ENCODE measurements at places on chromosomes 2 and 18.
A peak's percentile ranks its signal among the peaks of the same experiment; 100 is the strongest.

DNA sequence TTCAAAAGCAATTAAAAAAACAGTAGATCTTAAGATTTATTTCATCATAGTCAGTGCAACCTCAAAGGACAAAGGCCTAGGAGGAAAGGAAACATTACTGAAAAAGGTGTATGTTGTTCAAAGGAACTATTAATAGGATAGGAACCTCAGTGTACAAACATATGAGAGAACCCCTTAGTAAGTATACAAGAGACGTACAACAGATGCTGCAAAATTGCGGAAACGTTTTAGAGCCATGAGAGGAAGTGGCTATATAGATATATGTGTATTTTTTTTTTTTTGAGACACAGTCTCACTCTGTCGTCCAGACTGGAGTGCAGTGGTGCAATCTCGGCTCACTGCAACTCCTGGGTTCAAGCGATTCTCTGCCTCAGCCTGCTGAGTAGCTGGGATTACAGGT is 22.2 kb downstream of the PIK3C3 start:
- no peak for DNase-seq

DNA sequence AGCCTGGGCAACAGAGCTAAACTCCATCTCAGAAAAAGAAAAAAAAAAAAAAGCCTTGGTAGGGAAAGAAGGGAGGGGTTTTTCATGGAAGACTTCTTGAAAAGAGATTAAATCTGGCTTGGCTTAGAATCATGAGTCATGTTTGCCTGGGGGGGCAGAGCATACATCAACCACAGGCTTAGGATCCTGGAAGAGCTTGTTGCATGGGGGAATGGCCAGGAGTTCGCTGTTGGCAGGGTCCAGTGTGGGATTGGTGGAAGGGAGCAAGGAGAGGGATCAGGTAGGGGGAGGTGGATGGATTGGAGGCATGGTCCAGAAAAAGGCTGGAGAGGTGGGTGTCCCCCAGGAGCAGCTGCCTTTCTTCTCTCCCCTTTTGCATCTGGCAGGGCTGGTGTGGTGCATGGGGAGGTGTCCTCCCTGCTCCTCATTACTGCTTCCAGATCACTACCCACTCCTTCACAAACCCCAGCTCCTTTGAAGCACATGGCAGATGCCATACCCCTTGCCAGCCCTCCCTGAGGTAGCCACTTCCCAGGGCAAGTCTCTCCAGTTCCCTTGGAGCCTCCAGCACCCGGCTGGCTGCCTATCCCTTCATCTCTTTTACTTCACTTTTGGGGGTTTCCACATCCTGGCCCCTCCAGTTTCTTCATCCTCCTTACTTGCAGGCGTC is 2.5 kb downstream of the ARMC9 start:
- no peak for DNase-seq

DNA sequence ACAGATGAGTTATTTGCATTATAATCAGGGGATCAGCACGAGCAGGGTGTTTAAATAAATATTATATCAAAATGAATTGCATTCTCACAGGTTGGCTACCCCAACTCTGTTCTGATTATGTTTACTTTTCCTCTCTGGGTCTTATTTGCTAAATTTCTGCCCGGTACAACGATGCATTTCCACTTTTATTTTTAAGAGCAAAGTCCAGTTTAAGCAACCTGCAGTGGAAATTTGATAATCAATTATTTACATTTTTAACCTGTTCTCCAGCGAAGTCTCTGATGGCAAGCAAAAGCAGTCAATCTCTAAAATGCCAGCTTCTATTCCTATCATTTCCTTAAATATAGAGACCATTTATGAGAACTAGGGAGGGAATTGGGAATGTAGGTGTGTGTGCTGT is 966.6 kb upstream of the SOX11 start:
- no peak for DNase-seq

DNA sequence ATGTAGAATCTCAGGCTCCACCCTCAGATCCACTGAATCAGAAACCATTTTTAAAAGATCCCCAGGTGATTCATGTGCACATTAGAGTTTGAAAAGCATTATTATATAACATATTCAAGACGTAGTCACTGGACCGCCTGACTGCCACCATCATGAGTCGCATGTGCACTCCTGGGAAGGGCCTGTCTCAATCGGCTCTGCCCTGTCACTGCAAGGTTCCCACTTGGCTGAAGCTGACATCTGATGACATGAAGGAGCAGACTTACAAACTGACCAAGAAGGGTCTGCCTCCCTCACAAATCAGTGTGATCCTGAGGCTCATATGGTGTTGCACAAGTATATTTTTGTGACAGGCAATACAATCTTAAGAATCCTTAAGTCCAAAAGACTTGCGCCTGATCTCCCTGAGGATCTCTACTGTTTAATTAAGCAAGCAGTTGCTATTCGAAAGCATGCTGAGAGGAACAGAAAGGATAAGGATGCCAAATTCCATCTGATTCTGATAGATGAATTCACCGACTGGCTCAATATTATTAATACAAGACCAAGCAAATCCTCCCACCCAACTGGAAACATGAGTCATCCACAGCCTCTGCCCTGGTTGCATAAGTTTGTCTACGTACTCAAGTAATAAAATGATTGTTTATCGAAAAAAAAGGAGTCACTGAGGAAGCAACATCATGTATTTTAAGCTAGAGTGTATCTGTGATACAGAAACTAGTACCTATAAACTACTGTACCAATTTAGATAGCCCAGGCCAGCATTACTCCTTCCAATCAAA is 26.2 kb downstream of the ATAD2B start:
- DNase-seq, result no peak

GRCh38 chr2:136052369-136053362 is 65.3 kb downstream of the CXCR4 start:
- DNase-seq, result peak; percentile 51

- peak; percentile 55 for DNase-seq
Measured at GRCh38 chr2:240556553-240557100, 1.2 kb downstream of the ANKMY1 start.

DNA sequence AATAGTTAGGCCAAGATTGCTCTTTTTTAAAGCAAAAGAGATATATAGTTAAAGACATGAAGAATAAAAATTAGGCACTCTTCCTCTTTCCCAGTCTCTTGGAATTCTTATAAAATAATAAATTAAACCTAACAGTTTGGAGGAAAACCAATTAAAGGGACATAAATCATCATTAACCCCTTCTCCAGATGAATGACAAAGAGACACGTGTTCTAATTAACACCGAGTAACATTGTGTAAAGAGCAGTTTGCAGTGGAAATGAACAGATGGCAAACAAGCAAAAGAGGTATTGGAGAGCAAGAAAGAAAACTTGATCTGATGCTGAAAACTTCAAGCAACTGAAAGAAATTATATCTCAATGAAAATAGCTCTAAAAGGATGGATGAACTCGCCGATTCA is 48.4 kb downstream of the BCL2 start:
- DNase-seq, result no peak

GRCh38 chr2:157952558-157952957 is 76.4 kb upstream of the ACVR1 start:
- no peak for DNase-seq

GRCh38 chr2:68561372-68561771 is 82.0 kb upstream of the PROKR1 start:
- no peak for DNase-seq

GRCh38 chr2:134540990-134541389 is 177.8 kb downstream of the TMEM163 start:
- no peak for DNase-seq

DNA sequence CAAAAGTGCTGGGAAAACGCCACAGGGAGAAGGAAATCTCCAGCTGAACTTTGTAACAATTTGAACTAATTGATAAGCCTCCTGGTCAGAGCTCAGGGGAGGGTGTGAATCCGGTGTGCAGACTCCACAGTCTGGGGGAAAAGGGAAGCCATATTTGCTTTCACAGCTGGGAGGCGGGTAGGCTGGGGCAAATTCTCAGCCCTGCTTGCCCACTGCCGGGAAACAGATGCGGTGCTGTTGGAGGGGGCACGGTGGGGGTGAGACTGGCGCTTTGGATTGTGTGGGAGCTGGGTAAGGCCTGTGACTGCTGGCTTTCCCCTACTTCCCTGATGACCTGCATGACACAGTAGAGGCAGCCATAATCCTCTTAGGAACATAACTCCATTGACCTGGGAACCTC is 134.8 kb downstream of the ADCYAP1 start:
- DNase-seq, result no peak

GRCh38 chr2:29954316-29954715 is 32.9 kb upstream of the ALK start:
- no peak for DNase-seq

DNA sequence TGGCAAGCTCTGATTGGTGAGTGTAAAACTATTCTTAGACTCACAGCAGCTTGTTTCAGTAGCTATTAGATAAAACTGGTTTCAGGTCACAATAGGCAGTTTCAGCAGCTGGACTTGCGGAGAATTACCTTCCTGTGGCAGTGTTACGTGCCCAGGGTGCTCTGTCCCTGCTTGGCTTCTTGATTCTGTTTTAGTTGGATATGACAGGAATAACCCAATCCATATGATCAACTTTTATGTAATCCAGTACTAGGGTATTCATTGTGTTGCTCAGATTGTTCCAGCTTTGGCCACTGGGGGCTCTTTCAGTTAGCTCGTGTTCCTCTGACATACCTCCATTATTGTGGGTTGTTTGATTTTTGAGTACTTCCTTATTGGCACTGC is 43.1 kb downstream of the INPP4A start:
- DNase-seq, result no peak

DNA sequence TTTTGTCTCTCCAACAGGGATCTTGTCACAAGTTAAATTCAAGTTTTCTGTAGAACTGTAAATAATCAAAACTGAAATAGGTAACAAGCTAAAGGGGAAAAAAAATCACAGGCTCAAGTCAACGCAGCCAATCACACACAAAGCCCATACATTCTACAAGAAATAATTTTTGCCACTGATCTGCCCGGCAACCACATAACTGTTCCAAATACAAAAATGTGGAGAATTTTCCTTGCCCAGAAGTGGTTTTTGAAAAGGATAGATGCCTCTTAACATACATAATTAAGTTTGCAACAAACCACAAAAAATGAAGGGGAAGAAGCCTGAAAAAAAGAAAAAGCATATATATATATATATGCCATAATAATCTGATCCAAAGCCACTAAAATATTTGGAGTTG is 60.3 kb downstream of the FARSB start:
- no peak for DNase-seq

GRCh38 chr2:84904717-84905174 is 710 bp upstream of the TMSB10 start:
- peak; percentile 68 for DNase-seq

- DNase-seq, result no peak
Measured at GRCh38 chr2:2503864-2504418, 172.9 kb upstream of the MYT1L start.

GRCh38 chr2:104976603-104977120 is 61.2 kb upstream of the MRPS9 start:
- peak; percentile 41 for DNase-seq

DNA sequence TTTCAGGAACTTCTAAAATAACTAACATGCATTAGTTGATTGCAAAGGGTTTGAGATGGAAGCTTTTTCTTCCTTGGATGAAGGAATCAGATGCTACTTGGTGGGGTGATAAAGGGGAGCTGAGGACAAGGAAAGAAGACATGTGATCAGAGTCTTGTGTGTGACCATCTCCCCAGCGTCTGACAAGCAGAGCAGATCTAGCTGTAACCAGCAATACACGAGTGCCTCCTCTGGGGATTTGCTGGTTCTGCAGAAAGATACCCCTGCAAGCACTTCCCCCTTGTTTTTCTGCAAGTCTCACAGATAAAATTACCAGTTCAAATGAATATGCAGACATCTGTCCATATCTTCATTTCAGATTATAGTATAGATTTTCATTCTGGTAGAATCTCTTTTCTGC is 2.7 kb downstream of the CDH7 start:
- DNase-seq, result no peak

DNA sequence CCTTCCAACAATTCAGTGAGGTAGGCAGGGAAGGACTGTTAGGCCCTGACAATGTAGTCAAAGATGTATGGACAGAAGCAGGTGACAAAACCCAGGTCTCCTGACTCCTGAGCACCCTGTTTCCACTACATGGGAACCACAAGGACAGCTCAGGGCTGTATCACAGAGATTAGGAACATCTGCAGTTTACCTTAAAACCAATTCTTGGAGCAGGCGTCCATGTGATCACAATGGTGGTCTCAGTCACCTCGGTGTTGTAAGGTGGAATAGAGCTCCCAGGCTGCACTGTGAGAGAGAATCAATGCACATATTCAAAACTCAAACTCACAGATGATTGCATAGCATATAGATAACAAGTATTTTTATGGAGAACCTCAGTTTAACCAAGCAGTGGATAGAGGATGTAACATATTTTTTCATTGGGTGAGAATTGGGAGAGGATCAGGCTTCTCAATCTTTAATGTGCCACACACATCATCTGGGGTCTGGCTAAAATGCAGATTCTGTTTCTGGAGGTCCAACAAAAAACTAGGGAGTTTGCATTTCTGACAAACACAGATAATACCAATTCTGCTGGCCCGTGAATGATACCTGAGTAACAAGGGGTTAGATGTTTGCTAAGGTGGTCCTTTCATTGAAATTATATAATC is 36.7 kb downstream of the FN1 start:
- DNase-seq, result no peak

GRCh38 chr2:159550231-159550630 is 66.1 kb downstream of the BAZ2B start:
- no peak for DNase-seq
